ENCODE measurements at places on chromosomes 1 and 21.

- DNase-seq, result no peak
Measured at GRCh38 chr21:27424601-27425000, 457.7 kb upstream of the ADAMTS5 start.

- no peak for DNase-seq
Measured at GRCh38 chr1:59505596-59506028, 208.7 kb downstream of the FGGY start.

- DNase-seq, result no peak
Measured at GRCh38 chr1:223473601-223474344, 80.6 kb downstream of the CCDC185 start.

DNA sequence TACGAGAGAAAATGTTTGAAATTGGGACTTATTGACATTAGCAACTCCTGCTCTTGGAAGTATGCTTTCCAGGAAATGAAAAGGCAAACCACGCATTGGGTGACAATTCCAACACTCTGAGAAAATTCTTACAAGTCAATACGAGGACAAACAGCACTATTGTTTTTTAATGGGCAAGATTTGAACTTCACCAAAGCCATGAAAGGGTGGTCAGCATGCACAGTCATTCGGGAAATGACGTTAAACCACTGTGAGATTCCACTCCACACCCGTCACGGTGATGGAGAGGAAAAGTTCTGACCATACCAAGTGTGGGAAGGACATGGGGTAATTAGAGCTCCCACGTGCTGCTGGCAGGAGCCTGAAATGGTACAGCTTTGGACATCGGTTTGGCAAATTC lies 12.2 kb upstream of the PRXL2B start:
- peak; percentile 24 for DNase-seq

DNA sequence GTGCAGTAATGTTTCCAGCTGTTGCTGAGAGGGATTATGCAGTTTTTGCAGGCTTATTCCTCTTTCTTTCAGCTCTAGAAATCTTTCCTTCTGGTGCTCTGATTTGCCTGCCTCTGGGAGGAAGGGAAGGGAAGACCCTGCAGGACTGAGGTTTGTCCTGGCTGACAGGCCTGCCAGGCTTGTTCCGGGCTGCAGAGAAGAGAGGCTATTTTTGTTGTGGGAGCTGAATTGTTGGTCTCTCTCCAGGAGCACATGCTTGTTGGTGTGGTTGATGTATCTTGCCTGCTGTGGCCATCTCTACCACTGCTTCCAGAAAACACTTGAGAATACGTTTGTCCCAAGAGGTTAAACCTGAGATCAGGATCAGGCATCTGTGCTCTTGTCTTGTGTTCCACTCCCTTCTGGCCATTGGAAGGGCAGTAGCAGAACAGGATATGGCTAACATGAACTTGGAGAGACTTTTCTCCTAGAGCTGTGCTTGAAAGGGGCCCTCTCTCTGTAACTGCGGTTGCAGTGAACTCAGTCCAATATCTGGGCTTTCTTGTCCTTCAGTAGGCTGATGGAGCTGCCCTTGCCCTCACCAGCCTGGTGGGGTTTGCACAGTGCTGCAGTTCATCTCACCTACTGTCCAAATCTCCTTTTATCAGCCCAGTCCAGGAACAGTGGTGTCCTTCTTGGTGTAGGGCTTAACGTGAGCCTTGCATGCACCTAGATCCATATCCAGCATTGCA lies 21.5 kb upstream of the SLC25A34 start:
- no peak for DNase-seq

- no peak for DNase-seq
Measured at GRCh38 chr1:248837045-248837780, 811 bp upstream of the ZNF672 start.

DNA sequence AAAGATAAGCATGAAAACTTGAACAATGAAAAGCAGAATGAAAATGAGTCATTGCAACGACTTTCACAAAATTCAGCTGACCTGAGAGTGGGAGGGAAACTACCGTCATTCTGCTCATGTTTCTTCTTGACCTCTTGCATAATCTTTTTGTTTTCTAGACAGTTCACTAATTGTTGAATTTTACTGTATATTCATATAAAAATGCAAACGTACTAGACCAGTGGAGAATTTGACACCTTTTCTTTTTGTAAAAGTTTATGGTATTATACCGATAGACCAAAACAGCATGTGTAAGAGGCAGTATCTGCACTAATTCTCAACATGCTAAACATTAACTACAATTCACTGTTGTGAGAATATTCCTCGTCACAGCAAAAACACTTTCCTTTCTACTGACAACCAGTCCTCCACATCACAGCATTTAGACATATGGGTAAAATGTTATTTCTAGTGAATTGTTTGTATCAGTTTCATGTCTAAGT lies 137.8 kb downstream of the GREM2 start:
- no peak for DNase-seq

DNA sequence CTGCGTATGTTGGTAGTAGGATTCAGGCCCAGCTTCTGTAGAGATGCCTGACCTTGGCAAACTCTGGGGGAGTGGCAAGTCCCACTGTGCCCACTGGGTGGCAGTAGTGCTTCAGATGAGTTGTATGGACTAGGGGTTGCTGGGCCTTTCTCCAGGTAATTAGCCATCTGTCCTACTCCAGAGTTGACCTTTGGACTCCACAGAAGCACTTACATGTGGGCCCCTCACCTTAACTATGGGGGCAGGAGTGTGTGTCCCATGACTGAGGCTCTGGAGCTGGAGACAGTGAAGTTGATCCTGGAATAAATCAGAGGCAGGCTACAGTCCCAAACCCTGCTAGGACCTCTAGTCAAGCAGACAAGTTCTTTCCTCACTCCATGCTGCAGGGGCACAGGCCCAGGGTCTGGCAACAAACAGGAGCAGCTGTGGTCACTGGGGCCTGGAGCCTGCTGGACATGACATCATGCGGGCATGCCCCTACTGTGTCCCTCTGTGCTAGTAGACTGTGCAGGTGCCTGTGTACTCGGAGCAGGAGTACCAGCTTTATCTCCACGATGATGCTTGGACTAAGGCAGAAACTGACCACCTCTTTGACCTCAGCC lies 4.6 kb downstream of the DMAP1 start:
- peak; percentile 70 for DNase-seq

DNA sequence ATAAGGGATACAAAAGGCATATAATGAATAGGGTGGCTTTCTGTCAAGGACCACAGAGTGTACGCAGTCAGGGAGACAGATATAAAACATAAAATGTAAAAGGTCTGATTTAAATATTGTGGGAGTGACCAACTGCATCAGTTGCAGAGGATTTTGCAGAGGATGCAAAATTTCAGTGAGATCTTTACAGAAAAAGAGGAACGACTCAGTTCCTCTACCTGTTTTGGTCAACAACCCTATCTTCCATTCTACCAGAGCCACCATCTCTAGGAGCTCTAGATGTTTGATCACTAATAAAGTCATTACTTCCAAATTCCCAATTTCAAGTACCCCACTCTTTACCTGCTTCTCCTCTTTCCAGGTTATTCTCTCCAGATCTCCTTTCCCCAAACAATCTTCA lies 16.5 kb downstream of the SOD1 start:
- DNase-seq, result no peak

GRCh38 chr1:150791585-150791984 lies 16.5 kb downstream of the CTSK start:
- peak; percentile 86 for DNase-seq

DNA sequence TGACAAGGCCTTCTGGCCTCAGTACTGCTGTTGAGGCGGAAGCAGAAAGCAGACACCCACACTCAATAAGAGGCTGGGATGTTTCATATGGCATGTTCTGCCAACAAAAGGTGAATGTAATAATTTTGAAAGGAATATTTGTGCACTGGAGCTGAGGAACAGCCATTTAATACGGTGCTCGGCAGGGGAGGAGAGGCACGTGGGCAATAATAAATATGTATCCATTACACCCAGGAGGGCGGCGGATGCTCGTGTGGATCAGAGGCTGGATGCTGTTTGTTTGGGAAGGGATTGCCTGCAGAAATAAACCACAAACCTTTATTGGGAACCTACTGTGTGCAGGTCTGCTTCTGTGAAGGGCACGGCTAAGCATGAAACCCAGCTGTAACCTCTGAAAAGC lies 92.0 kb downstream of the VWA5B1 start:
- no peak for DNase-seq

- no peak for DNase-seq
Measured at GRCh38 chr21:42209801-42210479, 9.0 kb upstream of the ABCG1 start.

DNA sequence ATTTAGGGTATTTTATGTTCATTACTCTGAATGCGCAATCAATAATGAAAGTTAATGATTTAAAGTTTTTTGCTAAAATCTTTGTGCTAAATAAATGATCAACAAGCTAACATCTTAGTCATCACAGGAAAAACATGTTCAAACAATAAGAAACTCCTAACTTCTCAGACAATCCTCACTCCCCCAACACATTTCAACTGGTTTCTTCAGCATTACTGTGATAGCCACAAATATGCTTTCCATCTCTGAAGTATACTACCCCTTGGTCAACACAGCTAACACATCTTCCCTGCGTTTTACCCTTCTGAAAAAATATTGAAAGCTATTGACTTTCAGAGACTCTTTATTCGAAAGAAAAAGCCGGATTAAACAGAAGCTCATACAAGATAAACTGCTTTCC lies 85.8 kb downstream of the ZNF644 start:
- DNase-seq, result no peak

DNA sequence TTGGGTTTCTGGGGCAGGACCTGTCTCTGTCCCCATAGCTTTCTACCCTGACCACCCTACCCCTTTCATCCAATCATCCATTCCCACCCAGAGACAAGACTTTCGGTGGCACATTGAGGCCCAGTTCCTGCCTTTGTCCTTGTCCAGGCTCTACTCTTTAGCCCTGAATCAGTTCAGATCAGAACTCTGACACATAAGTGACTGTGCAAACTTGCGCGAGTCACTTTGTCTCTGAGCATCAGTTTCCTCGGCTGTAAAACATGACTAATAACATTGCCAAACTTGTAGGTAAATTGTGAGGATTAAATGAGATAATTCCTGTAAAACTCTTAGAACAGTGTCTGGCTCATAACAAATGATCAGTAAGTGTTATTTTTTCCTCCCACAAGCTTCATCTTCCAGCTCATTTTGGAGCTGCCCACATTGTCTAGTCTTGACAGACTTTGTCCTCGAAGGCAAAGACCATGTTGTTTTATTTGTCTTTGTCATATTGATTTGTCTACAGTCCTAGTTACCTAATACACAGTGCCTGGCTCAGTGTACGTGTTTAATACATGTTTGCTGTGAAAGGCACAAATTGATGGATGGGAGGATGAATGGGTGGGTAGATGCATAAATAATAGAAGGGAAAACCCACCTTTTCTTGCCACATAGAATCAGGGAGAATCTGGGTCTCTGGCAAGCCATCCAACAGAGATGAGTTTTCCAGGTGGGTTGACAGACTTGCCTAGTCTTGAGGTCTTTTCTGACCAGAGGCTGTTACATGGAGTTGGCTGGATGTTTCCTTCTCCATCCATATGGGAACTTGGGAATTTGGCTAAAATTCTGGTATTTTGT lies 262.9 kb downstream of the OMA1 start:
- DNase-seq, result no peak

GRCh38 chr1:243748706-243749283 lies 101.2 kb downstream of the AKT3 start:
- DNase-seq, result peak; percentile 72

DNA sequence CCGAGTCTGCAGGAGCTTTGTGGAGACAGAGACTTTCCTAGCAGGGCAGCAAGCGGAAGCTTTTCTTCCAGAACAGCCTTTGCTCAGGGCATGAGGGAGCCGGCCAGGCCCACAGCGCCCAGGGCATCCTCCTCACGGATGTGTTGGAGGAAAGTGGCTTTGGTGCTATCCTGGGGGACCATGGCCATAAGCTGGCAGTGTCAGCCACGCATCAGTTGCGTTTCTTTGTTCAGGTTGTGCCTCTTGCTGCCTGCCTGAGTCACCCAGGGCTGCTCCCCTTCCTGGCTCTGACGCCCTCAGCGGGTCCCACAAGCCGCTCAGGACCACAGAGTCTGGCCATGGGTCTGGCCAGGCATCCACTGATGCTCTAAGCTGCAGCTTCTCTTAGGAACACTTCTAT lies 39.6 kb upstream of the PRSS38 start:
- no peak for DNase-seq

DNA sequence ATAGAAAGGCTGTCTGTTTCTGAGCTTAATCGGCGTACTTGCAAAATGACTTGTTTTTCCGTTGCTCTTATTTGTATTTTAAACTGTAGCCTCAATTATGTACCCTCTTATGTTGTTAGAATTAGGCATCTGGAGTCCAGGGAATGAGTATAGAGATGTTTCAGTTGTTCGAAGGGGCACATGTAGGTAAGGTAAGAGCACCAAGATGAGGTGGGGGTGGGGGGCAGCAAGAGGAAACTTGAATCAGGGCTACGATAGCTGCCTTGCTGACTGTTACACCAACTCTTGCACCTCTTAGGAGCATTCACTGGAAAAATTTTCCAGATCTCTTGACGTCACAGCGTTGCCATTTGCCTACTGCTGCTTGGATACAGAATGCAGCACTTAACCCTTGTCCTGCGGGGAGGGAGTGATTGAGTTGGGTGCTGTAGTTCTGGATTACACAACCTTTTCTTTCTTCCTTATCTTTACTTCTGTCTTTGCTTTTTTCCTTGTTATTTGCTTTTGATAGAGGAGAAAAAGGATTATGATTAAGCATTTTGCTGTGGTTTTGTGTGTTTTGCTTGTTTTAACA lies 3.2 kb downstream of the ATP1B1 start:
- no peak for DNase-seq

- DNase-seq, result no peak
Measured at GRCh38 chr1:17475752-17476151, 36.3 kb upstream of the RCC2 start.

GRCh38 chr21:27265949-27266348 lies 299.1 kb upstream of the ADAMTS5 start:
- DNase-seq, result no peak

DNA sequence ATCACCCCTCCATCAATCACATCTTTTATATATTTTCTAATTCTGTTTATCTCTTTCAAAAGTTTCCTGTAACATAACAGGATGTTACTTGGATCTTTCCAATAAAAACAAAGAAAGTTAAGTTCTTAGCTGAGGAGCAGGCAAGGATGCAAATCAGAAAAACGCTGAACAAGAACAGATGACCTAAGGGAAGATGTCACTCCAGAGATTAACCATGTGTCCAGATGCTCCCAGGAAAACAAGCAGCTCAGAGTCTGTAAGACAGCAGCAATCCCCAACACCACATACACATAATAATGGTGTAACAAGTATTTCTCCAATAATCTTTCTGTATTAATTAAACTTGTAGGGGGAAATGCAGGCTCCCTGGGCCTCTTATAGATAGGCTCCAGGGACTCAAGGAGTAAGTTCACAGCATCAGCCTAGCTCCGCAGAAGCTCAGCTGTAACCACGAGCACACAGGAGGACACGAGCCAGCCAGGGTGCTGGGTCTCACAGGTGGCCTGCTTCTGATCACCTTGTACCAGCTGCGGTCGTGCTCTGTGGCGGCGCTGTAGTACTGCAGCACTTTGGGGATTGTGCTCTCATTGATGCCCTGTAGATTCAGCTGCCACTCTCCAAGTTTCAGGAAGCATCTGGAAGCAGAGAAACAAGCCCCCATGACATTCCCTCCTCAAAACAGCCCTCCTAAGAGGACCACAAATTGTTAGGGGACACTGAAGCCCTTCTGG lies 33.1 kb upstream of the EXOSC10 start:
- DNase-seq, result no peak

Data from CD14-positive monocyte (primary cell).